Right lung (tissue), 10 donors: ENCODE measurements at places on chromosomes 7 and 10.

GRCh38 chr7:50838675-50839377, 56.1 kb upstream of the GRB10 start:
- no peak for DNase-seq

DNA sequence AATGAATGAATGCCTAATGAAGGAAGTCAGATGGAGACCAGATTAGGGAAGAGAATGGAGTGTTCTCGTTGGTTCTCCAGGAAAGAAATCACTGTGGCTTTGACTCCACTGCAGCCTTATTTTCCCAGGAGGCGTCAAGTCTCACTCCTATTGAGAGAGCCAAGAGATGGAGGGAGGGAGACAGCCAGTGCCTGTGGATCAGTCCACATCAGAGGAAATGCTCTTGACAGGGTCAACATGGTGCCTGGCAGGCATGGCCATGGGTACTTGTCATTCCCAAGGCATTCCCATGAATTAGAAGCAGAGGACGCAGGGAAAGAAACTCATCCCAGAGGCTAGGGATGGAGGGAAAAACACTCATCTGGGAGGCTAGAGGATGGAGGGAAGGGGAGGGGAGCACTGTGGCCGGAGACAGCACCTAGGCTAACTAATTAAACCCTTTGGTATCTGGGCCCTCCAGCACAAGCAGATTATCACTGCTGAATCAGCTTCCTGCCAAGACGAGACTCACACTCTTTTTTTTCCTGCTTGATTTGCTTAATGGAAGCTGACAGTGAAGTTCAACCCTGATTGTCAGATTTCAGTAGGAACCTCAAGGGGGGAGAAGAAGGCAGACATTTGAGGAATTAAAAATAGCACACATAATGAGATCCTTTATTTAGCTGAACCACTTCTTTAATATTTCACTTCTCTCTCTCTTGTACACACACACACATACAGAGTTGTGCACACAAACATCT, 1233.2 kb upstream of the AUTS2 start:
- no peak for DNase-seq

DNA sequence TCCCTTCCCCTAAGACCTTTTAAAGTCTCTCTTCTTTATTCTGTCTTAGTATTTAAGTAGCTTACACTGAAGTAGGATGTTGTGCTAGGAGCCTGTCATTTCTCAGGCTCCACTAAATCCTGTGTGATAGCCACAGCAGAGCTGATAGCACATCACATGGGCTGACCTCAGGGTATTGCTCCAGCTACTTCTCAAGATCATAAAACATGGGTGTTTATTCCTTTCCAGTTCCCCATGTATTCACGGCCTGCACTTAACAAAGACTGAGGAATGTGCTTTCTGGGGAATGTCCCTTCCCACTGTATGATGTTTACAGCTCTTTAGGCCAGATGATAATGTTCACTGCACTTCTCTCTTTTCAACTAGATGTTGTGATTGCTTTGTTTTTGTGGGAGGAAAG, 1086.8 kb downstream of the KCNMA1 start:
- no peak for DNase-seq

- no peak for DNase-seq
These were observed 121.4 kb downstream of the HIPK2 start for GRCh38 chr7:139656387-139656786.

DNA sequence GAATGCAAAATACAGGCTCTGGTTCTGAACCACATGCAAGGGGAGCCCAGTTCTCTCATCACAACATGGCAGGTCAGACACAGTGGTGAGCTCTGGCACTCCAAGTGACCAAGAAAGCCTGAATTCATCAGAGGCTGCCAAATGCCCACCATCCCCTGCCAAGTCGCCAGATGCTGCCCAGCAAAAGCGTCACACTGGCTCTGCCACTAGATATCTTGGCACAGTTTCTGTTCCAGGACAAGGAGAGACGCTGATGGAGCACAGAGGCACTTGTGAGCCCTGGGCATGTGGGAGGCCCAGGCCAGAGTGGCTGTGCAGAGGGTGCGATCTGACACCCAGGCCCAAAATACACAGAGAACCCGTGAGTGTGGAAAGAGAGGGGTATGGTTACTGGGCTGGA, 57.8 kb downstream of the GAD2 start:
- DNase-seq: no peak

- no peak for DNase-seq
These were observed 15.2 kb upstream of the EXOC6 start for GRCh38 chr10:92832998-92833650.

DNA sequence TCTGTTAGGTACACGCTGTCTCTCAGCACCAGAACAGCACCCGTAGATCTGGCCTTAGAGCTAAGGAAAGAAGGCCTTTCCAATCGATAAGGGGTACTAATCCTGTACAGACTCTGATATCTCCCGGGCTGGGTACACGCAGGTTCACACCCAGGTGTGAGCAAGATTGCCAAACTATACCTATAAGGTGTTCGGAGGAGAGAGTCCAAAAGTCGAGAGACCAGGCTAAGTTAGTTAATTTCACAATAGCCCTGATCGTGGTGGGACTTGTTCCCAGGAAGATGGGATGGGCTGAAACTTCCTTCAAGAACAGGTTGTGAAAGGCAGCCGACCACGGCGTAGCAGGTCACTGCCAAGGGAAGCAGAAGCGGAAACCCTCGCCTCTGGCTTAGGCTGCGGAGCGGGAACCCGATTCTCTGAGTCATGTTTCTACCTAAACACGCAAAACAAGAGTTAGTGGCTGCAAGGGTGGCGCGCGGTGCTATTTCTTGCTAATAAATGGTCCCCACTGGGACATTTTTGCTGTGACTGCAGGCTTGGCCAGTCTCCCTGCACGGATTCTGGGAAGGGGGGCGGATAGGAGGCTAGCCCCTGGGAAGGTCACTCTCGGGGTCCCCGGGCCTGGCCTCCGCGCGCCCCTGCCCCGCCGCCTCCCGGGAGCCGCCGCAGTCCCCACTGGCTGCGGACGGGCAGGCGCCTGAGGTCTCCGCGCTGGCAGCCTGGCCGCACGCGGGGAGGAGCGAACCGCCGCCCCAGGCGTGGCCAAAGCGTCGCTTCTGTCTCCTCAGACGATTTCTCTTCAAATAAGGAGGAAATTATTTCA, 75.4 kb upstream of the PDSS1 start:
- no peak for DNase-seq
